ENCODE measurements at places on chromosomes 5 and 9.

- no peak for DNase-seq
Measured at GRCh38 chr5:93580927-93581445, at the start of gene NR2F1-AS1. NR2F1-AS1 (minus strand) TSS chr5:93581219.

DNA sequence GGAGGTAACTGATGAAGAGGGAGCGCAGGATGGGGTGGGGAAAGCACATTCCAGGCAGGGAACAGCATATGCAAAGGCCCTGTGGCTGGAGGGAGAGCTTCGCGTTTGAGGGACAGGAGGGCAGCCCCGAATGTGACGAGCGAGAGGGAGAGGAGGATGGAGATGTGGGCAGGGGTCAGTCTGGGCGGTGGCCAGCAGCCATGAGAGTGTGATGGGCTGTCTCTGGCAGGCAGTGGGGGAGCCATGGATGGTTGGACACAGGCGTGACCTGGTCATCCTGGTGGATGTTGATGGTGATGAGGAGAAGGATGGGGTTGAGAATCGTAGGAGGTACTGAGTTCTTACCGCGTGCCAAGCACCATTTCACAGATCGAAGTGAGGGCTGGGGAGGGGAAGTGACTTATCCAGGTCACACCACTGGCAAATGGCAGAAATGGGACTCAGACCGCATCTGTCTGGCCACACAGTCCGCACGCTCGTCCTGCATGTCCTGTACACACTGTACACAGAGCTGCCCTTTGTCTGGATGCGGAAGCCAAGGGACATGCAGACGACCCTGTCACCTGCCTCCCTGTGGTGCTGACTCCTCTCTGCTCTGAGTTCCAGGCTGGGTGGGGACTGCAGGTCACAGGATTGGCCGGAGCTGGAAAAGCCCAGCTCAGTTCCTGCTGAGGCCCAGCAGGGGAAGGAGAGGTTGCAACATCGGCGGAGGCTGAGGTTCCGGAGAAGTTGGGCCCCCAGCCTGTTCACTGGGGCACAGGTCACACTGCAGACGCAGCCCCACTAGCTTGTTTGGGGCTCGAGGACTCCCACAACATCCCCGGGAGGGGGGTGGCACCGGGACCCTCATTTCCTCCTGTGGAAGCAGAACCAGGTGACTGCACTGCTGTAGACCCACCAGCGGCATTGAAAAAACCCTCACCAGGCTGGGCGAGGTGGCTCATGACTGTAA is 165.6 kb upstream of the IER5L start:
- no peak for DNase-seq

DNA sequence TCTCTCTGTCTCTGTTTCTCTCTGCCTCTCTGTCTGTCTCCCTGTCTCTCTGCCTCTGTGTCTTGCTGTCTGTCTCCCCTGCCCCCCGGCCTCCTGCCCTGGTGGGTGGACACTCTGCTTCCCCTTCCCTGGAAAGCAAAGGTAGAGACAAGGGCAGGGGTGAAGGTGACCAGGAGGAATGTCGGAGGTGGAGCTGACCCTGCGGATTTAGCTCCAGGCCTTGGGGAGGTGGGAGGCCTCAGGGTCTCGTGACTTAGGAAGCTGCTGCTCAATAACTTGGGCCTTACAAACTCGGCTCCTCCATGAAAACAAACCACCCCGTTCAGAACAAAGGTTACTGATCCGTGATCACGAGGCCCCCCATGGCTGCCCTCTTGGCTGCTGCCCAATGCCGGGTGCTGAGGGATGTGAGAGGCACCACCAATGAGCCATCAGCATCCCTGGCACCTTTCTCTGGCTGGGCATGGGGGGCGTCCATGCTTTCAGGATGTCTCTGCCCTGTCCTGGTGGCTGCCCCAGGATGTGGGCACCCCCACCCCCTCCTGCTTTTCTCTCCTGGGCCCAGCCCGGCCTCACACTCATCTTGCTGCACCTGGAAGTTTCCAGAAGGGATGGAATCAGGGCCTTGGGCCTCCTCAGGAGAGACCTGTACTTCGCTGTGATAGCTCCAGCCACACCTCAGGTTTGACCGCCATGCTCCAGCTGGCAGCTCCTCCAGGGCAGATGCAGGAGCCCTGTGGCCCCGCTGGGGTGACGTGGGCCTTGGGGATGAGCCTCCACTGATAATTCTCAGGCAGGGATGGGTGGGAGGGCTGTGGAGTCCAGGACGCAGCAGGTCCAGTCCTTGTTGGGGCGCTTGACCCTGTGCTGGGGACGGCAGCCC is 14.8 kb upstream of the SLC6A19 start:
- no peak for DNase-seq

DNA sequence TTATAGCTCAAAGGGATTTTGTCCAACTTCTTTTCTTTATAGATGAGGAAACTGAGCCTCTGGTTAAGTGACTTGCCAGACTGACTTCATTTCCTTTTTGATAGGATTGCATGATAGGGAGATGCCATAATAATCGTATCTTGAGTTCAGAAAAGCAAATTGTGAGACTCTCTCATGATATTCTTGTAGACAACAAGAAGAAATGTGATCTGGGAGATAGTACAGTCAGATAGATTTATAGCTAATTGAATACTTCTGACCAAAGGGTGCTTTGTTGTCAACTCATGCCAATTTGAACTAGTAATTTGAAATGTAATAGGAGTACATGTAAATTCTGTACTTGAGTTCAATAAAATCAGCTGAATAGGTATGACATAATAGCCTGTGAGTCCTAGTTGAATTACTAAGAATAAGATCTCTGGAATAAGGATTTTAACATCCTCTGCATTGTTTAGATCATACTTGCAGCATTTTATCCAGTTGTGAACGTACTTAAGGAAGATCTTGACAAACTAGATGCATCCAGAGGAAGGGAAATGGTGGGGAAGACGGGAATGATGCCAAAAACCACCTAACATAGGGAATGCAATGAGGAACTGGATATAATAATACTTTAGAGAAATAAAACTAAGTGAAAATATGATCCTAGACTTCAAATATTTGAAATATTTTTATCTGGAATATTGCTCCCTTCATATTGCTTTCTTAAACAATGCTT is 25.5 kb downstream of the CWC27 start:
- no peak for DNase-seq

DNA sequence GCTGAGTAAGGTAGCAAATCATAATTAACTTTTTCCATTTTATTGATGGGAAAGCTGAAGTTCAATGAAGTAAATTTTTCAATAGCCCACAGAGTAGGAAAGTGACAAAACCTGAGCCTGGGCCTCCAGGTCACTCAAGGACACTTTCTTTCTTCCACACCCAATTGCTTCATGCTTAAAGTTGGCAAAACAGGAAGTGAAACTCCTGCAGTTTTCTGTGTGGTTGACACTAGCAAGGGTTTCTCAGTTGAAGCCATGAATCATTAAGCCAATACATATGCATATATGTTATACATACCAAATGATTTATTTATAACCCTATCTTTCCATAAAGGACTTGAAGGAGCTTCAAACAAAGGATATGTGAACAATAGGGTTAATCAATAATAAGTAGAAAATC is 13.9 kb downstream of the TLR4 start:
- DNase-seq: no peak

GRCh38 chr9:3541206-3541605 is 15.4 kb upstream of the RFX3 start:
- no peak for DNase-seq

- DNase-seq: no peak
Measured at GRCh38 chr5:170363671-170364070, 25.5 kb downstream of the KCNMB1 start.

DNA sequence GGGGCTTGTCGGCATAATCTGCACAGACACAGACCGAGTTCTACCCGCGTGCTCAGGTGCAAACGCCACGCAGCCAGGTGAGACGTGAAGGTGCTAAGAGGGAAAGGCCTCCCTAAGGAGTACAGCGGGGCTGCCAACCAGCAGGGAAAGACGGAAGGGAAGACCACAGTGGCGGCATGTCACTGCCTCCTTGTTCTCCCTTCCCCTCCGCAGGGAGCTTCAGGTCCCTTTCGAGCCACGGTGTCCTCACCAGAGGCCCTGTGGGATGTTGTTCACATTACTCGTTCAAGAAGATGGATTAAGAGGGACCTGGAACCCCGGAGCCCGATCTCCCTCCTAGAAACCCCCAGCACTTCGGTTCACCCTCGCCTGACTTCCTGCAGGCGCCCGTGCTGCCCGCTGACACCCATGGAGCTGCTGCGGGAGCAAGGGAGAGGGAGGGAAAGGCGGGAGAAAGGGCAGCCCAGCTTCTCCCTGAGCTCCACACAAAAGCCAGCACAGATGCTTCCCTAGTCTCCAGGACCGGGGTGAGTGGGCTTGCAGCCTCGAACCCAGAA is 686 bp downstream of the BRD9 start:
- DNase-seq: no peak

Measured in iPS DF 6.9 (cell line).